IPS-NIHi11 (cell line): ENCODE measurements at places on chromosomes 5 and 9.

- no peak for DNase-seq
Measured at GRCh38 chr9:5459289-5459829, 9.0 kb downstream of the CD274 start.

GRCh38 chr5:1726956-1727355 lies 72.7 kb downstream of the MRPL36 start:
- no peak for DNase-seq

DNA sequence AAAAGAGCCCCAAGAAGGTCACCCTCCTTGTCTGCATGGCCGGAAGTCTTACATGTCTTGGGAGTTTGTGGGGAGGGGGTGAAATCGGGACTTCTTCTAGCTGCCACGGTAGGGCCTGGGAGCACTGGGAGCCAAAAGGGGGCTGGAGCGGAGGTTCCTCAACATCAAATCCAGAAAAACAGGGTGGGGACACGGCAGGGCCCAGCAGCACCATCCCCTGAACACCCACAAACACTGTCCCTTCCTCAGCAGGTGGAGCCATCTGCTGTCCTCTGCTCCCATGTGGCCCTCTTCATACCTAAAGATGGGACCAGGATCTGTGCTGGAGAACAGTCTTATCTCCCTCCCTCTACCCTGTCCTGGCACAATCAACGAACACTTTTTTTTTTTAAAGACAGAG lies 2.7 kb downstream of the TERT start:
- DNase-seq: peak; percentile 1

DNA sequence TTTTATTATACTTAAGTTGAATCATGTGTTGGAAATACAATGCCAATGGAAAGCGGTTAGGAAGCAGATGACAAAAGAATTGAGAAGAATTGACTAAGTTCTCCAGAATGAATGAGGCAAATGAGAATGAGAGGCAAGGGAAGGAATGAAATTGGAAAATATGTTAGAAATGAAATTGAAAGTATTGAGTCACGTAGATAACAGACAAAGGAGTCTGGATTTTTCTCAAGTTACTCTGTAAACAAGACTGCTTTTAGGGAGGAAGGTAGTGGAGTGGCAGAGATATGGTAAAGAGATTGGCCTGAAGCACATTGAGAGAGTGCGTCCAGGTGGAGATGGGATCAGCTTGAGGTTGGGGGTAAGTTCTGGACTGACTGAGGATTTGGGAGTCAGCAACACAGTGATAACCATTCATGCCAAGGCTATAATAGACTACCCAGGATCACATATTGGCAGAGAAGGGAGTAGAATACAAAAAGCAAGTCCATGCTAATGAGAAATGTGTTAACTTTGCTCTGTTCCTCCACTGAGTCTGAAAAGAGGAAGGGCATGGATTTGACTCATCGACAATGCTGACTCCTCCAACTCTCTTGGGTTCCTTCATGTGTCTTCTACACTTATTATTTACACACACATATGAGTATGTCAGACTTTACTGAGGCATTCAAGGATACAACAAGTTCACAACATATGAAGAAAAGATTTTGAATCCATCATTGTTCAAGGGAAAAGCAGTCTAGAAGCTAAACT lies 814.2 kb upstream of the ZNF608 start:
- DNase-seq: no peak

DNA sequence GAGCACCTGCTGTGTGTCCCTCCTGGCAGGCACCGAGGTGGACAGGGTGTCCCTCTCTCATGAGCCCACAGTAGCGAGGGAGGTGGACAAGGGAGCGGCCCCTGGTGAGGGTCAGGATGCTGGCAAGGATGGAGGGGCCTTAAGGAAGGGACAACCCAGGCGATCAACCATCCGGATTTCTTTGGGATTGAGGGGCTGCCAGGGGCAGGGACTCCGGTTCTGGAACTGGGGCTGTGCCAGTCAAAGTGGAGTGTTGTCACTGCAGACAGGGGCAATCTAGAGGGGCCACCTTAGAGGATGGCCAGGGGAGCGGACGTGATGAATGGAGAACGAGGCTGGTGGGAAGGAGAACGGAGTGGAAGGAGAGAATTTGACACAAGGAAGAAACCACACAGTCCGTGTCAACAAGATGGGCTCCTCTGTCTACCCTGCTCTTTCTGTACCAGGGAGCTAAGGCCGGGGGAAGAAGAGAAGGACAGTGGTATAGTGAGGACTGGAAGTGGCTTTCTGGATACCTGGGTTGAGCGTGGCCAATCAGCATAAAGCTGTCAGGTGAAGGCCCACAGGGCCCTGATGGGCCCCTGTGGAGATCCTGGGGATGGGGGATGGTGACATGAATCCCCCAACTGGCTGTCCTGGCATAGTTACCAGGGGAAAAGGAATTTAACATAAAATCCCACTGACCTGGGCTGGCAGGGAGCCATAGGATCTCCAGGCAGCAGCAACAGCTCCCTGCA lies 4.2 kb upstream of the WDR5 start:
- DNase-seq: no peak

DNA sequence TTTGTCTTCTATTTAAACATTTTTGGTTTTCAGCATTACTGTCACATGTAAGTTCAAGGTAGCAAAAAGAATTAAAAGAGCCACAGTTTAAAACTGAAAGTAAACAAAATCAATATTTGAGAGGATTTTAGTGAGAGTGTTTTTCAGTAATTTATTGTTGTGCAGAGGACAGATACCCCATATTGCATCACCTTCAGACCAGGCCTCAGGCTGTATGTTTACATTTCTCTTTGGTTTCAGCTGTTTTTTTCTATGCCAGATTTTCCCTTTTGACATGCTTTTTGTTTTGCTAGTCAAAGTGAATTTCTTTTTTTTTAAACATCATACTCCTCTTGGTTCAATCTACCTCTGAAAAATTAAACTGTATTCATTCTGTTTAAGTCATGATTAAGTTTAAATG lies 47.2 kb downstream of the MAST4 start:
- DNase-seq: no peak

GRCh38 chr5:119238265-119239118 lies 117.3 kb upstream of the TNFAIP8 start:
- no peak for DNase-seq

DNA sequence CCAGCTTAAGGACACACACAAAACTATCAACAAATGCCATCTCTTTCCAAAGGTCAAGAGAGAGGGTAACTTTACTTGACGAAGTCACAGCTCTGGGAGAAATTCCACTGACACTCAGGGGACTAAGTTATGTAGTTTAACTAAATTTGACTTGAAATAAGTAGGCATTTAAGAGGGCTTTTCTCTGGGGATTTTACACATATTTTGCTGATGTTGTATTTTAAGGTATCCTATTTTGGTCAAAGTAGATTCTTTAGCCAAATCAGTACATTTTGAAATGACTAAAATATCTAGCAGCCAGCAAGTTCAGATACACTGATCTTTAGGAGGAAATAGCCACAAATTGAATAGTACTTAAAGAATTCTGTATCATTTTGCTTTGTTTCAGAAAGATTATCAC lies 652.0 kb downstream of the PDE4D start:
- DNase-seq: no peak

DNA sequence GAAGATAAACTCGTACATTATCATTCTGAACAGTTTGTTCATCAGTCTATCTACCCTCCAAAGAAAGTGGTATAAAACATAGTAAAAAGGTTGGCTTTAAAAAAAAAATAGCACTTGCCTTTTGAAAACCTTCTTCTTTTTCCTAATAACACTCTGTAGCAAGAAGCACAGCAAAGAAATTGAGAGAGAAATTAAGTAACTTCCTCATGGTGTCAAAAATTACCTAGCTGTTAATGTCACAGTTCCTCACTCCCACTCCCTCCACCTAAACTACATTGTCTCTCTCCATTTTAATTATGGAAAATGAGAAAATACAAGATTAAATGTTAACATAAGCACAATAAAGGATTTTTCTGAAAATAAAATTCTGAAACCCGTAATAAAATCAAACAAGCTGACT lies 72.2 kb downstream of the CERT1 start:
- DNase-seq: no peak

GRCh38 chr5:123157791-123158581 lies 68.9 kb downstream of the PRDM6 start:
- no peak for DNase-seq

- DNase-seq: no peak
Measured at GRCh38 chr5:58940446-58940845, 357.6 kb downstream of the RAB3C start.

DNA sequence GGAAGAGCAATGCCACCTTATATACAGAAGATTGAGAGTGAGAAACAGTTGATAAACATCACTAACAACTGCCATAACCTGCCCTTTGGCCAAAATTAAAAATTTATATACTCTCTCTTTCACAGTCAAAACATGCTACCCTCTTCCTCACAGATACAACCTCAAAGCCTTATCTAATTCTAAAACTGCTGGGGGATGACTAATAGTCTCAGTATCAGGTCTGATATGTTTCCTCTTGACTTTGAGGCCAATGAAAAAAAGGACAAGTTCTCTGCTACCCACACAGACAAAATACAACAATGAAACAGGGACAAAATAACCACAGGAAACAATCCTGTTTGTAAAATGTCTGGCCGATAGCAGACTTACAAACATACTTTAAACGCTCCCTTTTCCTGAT lies 485.6 kb upstream of the NUDT12 start:
- no peak for DNase-seq

GRCh38 chr5:56358703-56359681 lies 125.9 kb upstream of the ANKRD55 start:
- peak; percentile 35 for DNase-seq

- no peak for DNase-seq
Measured at GRCh38 chr5:149765932-149766331, 35.8 kb downstream of the PPARGC1B start.

- DNase-seq: no peak
Measured at GRCh38 chr9:94922098-94922607, 195.7 kb downstream of the AOPEP start.
